ENCODE measurements at places on chromosomes 11 and 22. TPM values are rescaled to one million over a fixed set of nuclear protein-coding genes. Genes with fewer than 3 reads are reported as not detected.
A peak's percentile ranks its signal among the peaks of the same experiment; 100 is the strongest.

Gene SHANK3
- total RNA-seq, result 56.6 TPM

Gene TBX10
- total RNA-seq, result not detected

Gene OR52N4
- 0.85 TPM for total RNA-seq

Gene OR8D4
- total RNA-seq, result not detected

Gene PAMR1
- 15.6 TPM for total RNA-seq

Gene INPP5J
- 1.9 TPM for total RNA-seq

- DNase-seq, result no peak
Observed at GRCh38 chr11:48036466-48036865, 56.1 kb downstream of the PTPRJ start.

DNA sequence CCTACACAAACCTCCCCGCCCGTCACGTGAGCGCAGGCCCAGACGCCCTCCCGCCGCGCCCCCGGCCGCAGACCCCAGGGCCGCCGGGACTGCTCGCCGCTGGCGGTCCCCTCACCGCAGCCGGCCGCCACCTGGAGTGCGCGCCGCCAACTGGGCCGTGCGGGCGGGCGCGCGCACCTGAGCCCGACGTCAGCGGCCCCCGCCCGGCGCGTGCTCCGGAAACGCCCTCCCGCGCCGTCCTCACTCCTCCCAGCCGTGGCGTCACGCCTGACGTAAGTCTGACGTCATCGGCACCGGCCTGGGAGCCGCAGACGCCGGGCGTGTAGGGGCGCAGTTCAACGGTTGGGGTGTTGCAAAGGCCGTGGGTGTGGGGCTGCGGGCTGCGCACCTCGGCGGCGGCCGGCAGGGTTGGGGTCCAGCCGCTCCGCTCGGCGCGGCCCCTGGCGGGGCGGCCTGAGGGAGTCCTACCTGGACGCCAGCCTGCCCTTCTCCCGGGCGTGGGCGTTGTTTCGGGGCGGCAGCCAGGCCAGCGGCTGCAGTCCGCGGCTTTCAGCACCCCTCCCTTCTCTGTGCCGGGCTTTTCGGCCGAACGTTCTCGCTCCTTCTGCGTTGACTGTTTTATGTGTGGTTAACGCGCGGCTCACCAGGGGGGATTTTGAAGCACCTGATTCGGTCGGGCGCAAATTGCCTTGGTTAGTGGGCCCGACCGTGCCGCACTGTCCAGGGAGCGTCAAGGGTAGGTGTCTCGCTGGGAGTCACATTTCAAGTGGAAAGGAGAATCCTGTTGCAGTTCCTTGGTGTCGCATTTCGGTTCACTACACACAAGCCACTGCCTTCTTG, at the start of gene JOSD1:
JOSD1 (minus strand) TSS at position 155 of the 840 bp plus-strand sequence. CDS start 956 bp downstream, outside the sequence.
- peak; percentile 99 for DNase-seq

GRCh38 chr22:17664414-17665055, 26.0 kb downstream of the BCL2L13 start:
- no peak for DNase-seq

GRCh38 chr11:270451-271318, 7.5 kb upstream of the NLRP6 start:
- DNase-seq, result no peak

DNA sequence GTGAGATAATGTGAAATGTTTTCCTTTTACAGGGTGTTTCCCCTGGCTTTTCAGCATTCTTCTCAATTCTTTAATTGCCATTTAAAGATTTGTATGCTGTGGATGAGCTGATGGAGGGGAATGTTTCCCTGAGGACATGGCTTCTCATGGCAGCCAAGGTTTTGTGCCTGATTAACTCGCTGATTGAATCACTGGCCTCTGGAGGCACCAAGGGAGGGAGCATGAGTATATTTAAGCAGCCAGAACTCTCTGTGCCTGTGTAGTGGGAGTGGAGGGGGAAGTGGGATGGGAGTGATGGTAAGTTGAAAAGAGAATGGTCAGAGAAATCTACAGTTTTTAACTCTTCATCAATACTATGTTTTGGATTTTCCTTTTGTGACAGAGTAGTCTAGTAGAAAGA, 88.7 kb downstream of the STIM1 start:
- no peak for DNase-seq

GRCh38 chr11:7971846-7972245, 6.6 kb upstream of the NLRP10 start:
- no peak for DNase-seq

- DNase-seq, result no peak
Observed at GRCh38 chr22:29722587-29722986, 2.8 kb downstream of the CABP7 start.

DNA sequence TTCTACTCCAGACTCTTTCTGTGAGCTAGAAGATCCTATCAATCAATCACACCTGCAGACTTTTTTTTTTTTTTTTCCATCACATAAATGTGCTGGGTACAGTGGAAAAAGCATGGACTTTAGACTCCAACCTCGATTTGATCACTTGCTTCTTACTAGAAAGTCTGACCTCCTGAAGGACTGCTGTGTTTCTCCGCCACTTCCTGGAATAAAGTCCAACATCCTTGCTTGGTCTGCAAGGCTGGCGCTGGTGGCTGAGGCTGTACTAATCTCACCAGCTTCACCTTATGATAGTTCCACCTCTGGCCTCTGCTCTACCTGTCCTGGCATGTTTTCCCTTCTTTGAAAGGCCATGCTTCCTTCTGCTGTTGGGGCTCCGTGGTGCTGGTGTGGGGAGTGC, 60.9 kb upstream of the SESN3 start:
- no peak for DNase-seq

DNA sequence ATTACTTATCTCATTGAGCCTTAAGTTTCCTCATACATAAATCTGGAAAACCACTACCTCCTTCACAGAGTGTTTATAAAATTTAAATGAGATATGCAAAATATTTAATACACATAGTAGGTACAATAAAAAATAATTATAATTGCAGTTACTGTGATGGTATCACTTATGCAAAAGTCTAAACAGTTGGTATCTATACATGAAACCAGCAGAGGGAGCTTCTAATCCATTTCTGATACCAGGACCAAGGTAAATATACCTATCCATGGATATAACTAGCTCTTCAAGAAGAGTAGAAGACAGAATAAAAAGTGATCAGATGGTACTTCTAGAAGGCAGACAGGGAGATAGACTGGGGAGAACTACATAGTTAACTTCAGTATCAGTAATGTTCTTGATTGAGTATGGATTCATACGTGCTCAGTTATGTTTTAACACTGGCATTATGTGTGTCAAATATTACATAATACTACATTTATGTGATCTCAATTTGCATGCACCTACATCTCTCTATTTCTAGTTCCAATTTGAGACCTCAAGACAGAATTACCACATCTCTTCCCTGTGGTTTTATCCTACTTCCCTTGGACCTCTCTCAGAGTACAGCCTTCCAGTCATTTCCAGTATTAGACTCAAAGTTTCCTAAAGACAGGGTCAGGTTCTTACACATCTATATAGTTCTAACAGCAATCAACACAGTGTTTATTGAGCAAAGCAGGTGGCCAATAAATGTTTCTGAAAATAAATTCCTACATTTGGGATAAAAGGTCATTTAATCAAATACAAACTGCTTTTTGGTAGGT, 13.7 kb upstream of the TSG101 start:
- no peak for DNase-seq

GRCh38 chr11:1336836-1337646, 27.6 kb upstream of the TOLLIP start:
- DNase-seq, result peak; percentile 77

- no peak for DNase-seq
Observed at GRCh38 chr22:47009304-47010101, 247.1 kb downstream of the TBC1D22A start.

DNA sequence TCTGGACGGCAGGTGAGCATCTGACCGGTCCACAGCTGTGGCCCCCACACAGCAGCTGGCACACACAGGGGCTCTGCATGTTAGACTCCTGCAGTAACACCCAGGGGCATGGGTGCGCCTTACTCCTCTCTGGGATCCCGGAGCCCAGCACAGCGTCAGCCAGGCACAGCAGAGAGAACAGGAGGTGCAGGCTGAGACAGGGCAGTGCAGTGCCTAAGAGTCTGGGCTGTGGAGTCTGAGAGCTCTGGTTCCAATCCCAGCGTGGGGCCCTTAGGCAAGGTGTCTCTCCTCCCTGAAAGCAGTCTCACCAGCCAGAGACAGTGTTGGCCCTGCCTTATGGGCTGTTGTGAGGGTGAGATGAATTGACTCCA, 2.3 kb downstream of the NUDT8 start:
- peak; percentile 51 for DNase-seq

DNA sequence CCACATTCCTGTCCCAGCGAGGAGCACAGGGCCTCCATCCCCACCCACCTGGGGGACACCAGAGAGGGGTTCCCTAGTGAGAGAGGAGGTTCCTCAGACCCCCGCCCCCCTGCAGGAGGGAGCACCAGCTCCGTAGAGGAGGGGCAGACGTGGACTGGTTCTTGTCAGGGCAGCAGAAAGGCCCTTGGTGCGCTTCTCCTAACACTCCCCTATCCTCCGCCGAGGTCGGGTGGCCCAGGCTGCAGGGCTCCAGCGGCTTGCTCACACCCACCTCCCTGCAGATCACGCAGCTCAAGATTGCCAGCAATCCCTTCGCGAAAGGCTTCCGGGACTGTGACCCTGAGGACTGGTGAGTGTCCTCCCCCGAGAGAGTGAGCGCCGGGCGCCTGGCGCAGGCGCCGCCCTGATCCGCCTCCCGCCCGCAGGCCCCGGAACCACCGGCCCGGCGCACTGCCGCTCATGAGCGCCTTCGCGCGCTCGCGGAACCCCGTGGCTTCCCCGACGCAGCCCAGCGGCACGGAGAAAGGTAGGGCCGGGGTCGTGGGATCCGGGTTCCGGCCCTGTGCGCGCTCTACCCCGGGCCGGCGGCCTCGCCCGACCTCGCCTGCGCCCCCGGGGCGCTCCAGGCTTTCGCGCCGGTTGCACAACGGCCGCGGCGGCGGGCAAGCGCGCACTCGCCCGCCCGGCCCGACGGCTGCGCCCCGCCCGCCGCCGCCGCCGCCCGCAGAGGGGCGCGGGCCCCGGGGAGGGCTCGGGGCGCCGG, 5.1 kb downstream of the TBX1 start:
- no peak for DNase-seq

DNA sequence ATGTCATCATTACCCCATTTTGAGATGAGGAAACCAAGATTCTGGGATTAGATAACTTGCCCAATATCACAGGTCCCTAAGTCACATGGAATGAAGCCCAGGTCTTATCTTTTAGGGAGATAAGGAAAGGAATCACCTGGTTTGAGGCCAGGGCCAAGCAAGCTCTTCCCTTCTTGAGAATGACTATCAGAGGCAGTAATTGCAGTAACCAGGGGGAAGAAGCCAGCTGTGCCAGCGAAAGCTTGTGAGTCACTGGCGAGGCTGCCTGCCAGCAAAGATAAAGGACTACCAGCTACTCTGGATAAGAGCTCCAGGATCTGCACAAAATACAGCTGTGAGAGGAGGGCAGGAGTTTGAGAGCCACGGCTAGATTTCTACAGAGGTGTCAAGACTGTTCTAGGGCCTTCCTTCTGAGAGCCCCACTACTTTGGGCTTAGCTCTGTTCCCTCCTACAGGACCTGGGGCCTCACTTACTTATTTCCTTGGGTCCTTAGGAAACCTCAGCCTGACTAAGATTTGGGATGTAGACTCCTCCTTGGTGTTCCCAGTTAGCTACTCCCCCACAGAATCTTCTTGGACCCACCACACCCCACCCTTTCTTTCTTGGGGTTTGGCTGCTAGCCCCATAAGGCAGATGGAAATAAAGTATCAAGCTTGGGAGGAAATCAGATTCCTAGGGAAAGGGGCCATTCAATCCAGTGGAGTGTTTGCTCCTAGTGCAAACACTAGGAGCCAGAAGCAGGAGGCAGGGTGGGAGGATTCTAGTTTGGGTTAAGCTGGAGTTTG, 9.7 kb upstream of the CCKBR start:
- peak; percentile 67 for DNase-seq

All from sciatic nerve (tissue), 2 donors.